SW480 (cell line): ENCODE measurements at places on chromosomes 3 and 15.

DNA sequence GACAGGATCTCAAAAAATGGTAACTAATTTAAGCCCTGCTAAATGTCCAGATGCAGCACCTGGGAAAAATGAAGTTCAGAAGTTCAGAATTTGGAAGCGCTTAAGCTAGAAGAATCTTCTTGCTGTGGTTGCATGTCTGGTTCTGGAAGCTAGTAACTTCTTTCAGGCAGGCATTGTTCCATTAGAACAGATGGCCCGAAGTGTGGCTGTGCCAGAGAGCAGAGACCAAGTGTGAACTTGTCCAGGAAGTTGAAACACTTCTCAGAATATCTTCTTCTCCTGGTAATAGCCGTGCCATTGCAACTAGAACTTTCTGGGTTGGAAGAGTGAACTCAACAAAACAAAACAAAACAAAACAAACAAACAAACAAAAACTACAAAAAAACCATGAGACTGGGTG lies 80.0 kb downstream of the MITF start:
- DNase-seq = no peak

DNA sequence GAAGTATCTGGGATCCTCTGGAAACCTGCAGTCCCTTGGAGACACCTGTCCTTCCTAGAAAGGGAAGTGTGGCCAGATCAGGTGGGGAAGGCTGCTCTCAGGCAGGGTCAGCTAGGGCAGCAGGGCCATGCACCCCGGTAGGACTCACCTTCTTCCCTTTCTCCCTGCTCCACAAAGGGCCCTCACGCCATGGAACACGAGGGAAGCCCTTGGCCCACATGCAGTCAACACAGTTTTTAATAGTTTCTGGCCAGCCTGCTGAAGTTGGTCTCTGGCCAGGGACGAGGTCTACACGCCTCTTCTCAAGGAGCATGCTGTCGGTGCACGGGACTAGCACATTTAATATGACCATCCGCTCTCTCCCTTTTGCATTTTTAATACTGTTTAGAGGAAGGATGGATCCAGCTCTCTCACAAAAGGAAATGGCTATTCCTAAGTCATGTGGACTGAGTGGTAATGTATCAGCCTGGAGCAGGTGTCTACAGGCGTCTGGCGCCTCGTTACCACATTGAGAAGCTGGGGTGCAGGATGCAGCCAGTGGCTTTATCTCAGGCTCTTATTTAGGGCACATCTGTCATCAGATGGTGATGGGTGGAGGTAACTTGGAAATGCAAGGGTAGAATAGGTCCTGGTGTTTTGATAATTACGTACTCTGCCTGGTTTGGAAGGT lies 153.9 kb downstream of the KLF13 start:
- no peak for DNase-seq

GRCh38 chr3:17782751-17783150 lies 40.3 kb upstream of the TBC1D5 start:
- no peak for DNase-seq

DNA sequence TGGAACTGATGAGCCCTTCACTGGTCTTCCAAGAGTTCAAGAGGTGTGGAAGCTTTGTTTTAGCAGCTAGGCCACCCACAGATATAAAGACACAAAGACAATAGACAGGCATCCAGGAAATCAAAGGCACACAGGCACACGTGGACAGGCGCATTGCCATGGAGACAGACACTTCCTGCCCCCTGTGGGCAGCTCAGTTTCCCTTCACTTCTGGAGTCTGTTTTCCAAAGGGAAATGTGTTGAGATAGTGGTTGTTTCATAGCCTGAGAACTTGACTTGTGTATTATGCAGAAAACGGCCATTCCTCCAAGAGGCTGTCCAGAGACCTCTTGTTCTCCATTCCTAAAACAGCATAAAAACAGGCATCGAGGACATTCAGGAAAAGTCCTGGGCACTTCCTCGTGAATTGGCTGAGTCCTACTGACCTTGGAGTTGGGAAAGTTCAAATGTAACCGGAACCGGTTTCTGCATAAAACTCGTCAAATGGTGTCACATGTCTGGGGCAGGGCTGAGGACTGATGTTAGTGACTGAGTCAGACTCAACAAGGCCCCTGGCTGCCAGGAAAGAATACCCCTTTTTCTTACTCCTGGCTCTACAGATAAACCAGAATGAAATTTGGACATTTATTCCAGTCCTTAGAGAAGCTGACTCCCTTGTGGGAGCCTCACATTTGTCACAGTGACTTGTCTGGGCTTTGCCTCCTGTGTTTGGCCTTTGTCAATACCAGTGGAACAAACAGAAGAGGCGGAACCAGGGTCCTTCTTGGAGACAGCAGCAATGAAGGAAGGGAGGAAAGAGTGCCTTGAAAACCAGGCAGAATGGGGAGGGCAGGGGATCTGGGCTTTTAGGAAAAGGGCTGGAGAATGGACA lies 1.3 kb downstream of the ALPK3 start:
- DNase-seq = peak; percentile 16

GRCh38 chr3:105715372-105715771 lies 153.4 kb downstream of the CBLB start:
- no peak for DNase-seq

DNA sequence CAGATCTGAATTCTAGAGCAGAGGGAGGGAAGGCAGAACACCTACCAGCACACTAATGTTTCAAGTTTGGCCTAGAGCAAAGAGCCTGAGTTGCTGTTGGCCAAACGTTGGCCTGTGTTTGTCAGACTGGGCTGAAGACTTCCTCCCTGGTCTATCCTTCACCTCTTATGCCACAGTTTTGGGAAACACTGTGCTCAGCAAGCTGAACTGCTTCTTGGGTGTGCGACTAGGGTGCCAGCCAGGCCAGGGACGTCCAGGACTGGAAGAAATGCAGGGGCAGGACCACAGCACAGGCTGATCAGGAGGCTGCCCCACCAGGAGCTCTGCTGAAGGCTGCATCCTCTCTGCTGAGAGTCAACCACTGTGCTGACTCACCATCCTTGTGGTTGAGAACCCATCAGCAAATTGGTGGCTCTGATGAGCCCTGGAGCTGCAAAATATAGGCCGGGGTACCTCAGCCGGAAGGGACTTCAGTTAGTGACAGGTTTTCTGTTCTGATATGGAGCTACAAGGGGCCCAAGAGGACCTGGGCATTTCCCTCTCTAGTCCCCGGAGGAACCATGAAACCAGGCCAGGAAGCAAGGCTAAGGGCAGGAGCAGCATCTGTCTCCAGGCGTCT lies 131.6 kb upstream of the RASGRP1 start:
- DNase-seq = no peak

- no peak for DNase-seq
These were observed 3.8 kb downstream of the SKOR1 start for GRCh38 chr15:67828969-67829646.

DNA sequence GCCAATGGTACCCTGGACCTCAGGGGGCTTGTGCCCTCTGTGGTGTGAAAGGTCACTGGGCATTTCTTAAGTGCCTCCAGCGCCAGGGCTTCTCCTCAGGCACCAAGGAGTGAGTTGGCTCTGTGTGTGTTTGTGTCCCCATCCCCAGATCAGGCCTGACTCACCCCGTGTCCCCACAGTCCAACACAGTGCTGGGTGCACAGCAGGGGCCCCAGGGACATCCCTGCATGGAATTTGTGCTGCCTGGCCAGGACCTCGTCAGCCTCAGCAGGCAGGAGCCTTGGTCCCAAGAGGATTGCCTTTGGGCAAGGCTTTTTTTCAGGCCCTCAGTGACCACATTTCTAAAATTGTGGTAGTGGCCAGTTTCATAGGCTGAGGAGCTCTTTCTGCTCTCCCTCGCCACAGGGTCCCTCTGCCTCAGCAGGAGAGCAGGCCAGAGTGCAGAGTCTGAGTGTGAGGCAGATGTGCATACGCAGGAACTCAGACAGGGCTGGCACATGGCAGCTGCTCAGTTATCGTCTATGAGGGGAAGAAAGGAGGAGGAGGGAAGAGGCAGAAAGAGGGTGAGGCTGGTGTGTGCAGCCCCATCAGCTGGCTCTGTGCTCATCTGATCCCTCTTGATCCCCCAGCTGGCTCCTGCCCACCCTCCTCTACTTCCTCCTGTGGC lies 215.6 kb downstream of the RPLP1 start:
- peak; percentile 51 for DNase-seq

DNA sequence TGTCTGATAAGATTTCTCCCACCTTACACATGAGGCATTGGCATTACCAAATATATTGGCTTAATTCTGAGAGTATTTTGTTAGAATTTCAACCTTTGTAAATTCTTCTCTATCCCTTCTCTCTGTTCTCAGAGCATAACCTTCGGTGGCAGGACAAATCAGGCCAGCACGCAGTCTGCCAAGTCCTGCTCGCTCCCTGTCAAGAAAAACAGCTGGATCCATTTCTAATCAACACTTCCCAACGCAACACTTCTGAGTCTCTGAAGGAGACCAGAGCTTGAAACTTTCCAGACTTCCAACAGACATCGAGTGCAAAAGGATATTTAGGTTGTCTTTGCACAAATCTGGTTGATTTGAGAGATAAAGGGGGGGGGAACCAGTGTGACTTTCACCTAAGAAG lies 125.7 kb downstream of the SV2B start:
- no peak for DNase-seq

DNA sequence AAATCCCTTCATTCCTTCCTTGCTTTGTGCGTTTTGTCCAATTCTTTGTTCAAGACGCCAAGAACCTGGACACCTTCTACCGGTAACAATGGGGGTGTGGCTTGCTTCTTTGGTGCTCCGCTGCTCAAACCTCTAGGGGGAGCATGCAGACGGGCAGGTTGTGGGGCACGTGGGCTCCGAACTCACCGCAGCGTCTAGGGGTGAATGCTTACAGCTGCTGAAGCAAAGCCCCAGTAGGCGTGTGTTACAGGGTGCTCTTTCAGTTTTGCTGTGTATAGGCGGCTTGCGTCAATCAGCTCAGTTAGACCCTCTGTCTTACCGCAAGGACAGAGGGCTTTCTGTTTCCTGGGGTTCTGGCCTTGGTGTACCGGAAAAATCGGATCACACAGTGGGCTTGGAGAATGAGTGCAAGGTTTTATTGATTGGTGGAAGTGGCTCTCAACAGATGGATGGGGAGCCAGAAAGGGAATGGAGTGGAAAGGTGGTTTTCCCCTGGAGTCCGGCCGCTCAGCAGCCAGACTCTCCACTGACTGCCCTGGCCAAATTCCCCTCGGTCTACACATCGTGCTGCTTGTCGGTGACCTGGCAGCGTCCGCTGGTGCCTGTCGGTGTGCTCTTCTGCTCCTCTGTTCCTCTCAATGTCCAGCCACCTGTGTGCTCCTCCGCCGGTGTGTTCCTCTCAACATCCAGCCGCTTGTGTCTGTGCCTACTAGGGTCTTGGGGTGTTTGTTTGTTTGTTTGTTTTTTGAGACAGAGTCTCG lies 1.2 kb upstream of the LRRC34 start:
- peak; percentile 43 for DNase-seq

DNA sequence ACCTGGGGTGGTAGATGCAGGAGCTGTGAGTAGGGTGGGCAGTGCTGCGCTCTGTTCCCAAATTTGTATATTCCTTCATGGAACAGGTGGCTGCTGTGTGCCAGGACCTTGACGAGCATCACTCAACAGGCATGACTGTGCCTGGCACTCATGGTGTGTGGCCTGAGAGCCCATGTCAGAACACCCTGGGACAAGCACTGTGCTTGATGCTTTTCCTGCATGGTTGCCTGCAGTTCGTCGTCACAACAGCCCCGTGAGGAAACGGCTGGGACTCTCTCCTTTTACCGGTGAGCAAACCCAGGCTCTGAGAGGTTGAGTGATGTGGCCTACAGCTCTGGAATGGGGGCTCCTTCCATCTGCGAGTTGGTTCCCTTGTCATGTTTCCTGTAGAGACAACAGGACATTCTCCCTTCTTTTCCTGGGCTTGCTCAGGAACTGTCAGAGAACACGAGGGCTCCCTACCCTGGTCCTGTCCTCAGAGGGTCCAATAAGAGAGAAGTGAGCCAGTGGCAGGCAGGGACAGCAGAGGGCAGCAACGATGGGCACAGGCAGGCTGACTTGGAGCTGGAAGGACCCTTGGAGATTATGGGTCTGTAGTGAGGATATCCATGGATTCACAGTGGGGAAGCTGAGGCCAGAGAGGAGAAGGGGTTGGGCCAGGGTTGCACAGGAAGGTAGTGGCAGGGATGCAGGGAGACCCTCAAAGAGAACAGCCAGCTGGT lies 37.4 kb downstream of the PRKCD start:
- DNase-seq = no peak

DNA sequence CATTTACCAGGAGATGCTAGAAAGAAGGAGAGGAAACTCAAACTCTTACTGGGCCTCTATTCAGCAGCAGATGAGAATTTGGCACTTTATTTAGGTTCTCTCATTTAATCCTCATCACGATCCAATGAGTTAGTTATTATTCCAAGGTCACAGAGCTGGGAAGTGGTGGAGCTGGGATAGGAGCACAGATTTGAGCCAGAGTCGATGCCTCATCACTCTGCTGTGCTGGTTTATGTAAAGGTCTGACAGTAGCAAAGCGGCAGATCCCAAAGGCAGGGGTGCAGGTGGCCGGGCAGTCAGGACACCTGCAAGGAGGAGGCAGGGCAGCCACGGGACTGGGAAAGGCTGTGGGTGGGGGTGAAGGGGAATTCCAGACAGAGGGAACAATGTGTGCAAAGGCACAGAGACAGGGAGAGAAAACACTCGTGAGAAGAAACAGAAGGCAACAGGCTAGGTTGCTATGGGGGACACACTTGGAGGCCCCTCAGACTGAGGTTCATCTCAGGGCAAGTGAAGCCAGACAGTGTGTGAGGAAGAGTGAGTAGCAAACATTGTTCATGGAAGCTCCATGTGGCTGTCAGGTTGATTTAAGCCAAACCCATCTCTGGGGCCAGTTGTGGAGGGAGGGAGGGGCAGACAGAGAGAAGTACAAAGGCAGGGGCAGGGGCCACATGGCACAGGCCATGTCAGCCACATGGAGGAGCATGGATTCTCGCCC lies 26.8 kb downstream of the RAB6B start:
- DNase-seq = no peak

DNA sequence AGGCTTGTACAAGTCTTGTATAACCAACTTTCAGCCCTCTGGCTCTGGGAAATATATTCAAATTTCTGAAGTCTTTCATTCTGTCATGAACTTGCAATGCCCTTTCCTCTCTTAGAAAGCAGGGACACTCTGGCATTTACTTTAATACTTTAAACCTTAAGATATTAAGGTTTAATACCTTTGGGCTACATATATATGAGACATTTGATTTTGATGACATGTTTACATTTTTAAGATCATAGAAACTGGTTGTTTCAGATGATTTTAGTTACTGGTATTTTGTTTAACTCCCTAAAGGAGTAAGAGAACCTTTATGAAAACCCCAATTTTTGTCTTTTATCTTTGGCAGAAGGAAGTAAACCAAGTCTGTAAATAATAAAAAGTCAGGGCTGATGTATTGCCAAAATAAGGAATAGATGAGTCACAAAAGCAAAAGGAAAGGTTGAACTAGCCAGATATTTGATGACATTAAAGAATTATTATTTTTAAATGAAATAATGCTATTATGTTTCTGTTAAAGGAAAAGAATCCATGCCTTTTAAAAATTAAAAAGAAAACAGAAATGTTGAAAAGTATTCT lies 579.0 kb upstream of the CBLB start:
- DNase-seq = no peak
